CD4-positive, alpha-beta T cell treated with Interleukin-6 at 100 ng/mL for 8 hours (primary cell): ENCODE measurements at places on chromosomes 2 and 18.

DNA sequence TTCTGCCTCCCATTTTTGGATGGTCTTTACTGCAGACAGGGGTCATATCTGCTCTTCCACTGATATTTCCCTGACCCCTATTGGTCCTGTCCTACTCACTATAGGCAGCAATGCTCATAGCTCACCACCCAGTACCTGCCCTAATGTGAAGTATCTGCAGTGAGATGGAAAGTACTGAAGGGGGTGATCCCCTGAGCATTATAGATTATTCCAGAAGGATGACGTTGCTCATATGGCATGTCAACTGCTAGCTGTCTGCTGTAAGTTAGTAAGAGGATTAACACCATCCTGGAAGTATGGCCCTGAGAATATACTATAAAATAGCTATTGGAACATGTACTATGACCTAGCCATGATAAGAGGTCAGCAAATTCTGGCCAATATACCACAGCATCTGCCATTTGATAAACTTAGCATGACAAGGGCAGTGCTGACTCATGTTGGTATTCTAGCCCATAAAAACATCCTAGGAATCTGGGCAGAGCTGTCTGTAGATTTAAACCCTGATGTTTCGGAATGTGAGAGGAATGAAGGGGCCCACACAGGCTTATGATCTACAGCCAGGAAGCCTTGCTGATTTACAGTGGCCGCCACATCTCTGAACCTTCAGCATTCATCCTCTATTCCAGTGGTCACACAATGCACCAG lies 451.4 kb downstream of the TNS1 start:
- no peak for DNase-seq

DNA sequence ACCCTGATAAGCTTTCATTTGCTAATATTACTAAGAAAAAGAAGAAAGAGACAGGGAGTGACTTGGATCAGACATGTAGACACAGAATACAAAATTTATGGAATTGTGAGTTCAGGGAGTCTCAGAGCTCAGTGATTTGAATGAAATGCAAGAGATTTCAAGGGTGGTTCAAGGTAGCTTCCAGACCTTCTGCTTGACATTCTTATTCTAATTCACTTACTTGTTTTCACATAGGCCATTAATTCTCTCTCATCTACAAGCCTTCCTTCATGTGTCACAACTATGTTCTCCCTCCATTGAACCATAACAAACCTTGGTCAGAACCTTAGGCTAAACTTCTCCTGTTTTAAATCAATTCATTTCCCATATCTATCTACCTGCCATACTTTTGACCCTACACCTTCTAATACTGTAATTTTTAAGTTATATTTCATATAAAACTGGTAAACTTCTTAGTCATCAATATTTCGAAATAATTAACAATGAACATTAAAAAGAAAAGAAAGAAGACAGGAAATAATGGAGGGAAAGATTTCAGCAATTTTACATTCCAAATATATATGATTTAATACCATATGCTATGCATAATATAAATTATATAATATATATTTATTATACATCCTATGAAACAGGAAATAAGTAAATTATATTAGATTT lies 139.2 kb upstream of the PDE1A start:
- DNase-seq = no peak

- DNase-seq = no peak
Observed at GRCh38 chr2:172464400-172465129, 37.2 kb downstream of the ITGA6 start.

- no peak for DNase-seq
Observed at GRCh38 chr2:109435901-109436598, 177.7 kb downstream of the SEPTIN10 start.

GRCh38 chr2:58762176-58762781 lies 521.2 kb upstream of the FANCL start:
- DNase-seq = no peak

DNA sequence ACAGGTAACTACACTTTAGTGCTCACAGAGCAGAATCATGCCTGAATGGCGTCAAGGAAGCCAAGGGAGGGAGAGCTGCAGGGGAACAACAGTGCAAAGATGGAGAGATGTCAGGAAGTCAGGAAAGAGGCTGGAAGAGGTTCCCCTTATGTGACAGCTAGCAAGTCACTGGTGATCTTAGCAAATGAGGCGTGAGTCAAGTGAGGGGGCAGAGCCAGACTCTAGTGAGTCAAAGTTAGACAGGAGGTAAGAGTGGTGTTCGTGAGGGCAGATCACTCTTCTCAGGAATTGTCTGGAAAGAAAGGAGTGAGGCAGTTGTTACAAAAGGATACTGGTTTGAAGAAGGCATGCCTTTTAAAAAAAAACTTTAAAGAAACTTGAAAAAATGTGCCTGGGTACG lies 87.1 kb downstream of the MEP1B start:
- no peak for DNase-seq

- no peak for DNase-seq
Observed at GRCh38 chr2:196719110-196719872, 79.8 kb downstream of the CCDC150 start.

DNA sequence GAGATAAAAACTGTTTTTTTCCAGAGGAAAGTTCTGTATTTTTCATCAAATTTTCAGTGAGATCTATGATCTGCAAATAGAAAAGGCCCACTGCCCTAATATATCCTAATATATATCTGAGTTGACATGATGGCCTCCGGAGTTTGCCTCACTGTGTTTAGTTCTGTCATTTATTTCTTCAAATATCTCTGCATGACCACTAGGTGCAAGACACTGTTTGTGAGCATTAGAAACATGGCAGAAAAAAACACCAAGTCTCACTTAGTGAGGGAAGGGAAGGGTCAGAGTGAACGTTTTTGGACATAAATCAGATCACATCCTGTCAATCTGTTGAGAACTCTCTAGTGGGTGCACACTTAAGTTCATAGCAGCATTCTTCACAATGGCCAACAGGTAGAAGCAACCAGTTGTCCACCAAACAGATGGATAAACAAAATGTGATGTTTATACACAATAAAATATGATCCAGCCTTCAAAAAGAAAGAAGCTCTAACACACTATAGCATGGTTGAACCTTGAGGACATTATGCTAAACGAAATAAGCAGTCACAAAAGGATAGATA lies 53.4 kb downstream of the SPIRE1 start:
- no peak for DNase-seq

GRCh38 chr18:12066910-12067511 lies 26.6 kb upstream of the ANKRD62 start:
- no peak for DNase-seq

DNA sequence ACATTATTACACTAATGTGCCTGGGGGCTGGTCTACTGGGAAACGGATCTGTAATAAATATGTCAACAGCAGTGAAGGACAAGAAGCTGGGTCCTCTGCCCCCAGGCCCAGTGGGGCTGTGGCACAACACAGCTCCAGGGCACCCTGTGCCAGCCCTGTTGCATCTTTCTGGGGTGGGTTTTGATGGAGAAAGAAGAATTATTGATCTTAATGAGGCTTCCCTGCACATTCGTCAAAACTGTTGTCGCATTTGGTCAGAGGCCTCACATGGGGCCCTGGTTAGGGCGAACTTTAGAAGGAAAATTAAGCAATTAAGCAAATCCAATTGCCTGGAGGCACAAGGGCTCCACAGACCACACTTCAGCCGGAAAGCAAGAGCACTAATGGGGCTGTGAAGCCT lies 30.0 kb upstream of the TWIST2 start:
- DNase-seq = no peak

- DNase-seq = no peak
Observed at GRCh38 chr2:209208211-209208610, 215.6 kb upstream of the MAP2 start.

- DNase-seq = no peak
Observed at GRCh38 chr2:127609818-127610217, 36.1 kb upstream of the GPR17 start.

GRCh38 chr2:158805255-158805654 lies 10.1 kb downstream of the DAPL1 start:
- DNase-seq = no peak

- DNase-seq = no peak
Observed at GRCh38 chr18:10670856-10671255, 145.0 kb downstream of the NAPG start.
